ENCODE measurements at places on chromosomes 13 and 19.

DNA sequence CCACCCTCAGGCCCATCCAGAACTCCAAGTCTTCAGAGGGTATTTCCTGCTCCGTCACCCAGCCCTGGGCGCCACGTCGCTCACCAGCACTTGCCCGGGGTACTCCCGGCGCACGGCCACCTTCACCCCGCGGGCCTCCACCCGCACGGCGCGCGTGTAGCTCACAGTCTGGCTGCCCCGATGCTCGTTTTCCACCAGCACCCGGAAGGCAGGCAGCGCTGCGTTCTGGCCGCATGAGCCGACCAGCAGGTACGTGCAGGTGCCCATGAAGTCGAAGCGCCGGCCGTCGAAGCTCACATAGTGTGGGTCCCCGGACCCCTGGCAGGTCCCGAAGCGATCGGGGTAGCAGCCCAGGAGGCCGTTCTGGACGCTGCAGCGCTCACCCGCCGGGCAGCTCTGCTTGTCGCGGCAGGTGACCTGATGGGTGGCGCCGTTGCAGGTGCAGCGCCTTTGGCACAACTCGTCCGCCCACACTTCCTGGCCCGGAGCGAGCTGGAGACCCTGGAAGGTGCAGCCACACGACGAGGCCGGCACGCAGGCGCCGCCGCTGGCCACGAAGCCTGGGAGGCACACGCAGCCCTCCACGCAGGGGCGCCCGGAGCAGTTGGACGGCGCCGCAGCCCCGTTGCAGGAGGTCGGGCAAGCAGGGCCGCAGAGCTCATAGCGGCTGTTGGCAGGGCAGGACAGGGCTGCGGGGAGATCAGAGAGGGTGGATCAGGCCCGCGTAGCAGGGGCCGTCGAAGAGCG lies 19.2 kb downstream of the FCGBP start:
- no peak for DNase-seq

GRCh38 chr19:46726551-46726950 lies 9.6 kb upstream of the PRKD2 start:
- DNase-seq = no peak

DNA sequence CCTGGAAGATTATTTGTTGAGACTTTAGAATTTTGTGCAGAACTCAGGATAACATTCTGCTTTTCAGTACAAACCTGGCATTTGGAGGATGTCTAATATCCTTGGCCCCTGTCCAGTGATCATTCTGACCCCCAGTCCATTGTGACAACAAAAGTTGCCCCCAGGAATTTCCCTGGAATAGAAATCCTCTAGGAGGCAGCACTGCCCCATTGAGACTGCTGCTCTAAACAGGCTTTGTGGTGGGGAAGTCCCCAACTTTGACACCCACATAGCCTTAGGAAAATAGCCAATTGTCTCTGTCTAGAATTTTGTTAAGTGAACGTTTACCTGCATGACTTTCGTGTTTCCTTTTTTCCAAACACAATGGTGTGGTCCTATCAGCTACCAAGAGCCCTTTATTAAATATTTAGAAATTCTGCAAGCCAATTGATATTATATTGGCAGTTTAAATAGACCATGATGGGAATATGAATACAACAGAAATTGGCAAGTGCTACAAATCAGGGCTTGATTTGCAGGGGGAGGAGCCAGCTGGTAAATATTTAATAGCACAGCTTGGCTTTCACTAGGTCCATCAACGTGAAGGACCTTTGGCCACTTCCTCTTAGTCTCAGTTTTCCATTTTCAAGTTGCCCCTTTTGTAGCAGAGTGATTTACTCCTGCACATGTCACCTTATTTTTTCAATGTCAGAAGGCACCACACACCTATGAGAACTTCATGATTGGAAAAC lies 451.7 kb downstream of the EFNB2 start:
- DNase-seq = no peak

GRCh38 chr13:97295283-97296182 lies 73.4 kb downstream of the MBNL2 start:
- no peak for DNase-seq

DNA sequence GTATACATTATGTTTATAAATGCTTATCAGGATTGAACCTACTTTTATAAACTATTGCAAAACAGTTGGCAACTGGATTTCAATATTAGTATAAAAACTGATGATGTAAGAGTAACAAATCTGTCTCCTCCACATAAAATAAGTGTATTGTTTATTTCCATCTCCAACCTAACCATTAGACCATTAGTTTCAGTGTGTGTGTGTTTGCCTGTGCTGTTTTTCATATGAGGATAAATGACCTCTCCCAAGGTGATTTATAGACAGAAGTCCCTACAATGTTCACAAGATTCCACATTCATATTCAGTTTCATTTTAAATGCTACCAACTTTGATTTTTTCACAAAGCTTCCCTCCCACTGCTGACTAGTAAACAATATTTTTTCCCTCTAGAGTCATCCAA lies 871.6 kb downstream of the PCDH9 start:
- DNase-seq = no peak
